CD8-positive, alpha-beta memory T cell (primary cell): ENCODE measurements at places on chromosomes 1 and 21. TPM values are rescaled to one million over a fixed set of nuclear protein-coding genes. Genes with fewer than 3 reads are reported as not detected.

GRCh38 chr1:112141923-112142322, 152.5 kb upstream of the KCND3 start:
- H3K27me3 ChIP-seq = no peaks in the 10 kb centered on the region
- DNase-seq = no peak
- no peaks in the 10 kb centered on the region for H3K36me3 ChIP-seq
- H3K4me3 ChIP-seq = no peak overlapping the region
- no peaks in the 10 kb centered on the region for H3K4me1 ChIP-seq

DNA sequence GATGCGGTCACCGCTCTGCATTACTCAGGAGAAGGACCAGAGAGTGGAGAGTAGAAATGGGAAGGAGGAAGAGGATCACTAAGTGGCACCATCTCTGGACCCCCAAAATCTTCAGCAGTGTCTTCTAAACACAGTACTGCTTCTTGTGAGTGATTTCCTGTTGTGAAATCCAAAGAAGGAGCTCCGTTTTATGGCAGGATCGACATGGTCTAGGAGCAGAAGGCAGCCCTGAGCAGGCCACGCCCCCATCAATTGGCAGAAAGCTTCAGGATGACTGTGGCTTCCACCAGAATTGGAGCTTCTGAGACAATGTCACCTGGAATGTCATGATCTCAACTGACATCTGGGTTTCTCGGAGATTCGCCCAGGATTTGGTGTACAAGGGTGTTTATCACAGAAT, 171.5 kb downstream of the ADSS2 start:
- H3K36me3 ChIP-seq = no peaks in the 10 kb centered on the region
- DNase-seq = no peak
- H3K27me3 ChIP-seq = no peaks in the 10 kb centered on the region
- no peak overlapping the region for H3K4me3 ChIP-seq

Gene RNF2
- total RNA-seq = 30.5 TPM

Gene IFNGR2
- 3.1 TPM for total RNA-seq

Gene PRAMEF4
- total RNA-seq = not detected
